ENCODE measurements at places on chromosomes 13 and 19.

- DNase-seq, result no peak
These were observed 289.2 kb downstream of the EFNB2 start for GRCh38 chr13:106246242-106246641.

GRCh38 chr19:42229301-42229854, 9.3 kb downstream of the ZNF526 start:
- no peak for DNase-seq

GRCh38 chr19:35034588-35035382, 4.5 kb downstream of the SCN1B start:
- no peak for DNase-seq

GRCh38 chr13:19179916-19180315, 1.7 kb downstream of the TUBA3C start:
- DNase-seq, result no peak

DNA sequence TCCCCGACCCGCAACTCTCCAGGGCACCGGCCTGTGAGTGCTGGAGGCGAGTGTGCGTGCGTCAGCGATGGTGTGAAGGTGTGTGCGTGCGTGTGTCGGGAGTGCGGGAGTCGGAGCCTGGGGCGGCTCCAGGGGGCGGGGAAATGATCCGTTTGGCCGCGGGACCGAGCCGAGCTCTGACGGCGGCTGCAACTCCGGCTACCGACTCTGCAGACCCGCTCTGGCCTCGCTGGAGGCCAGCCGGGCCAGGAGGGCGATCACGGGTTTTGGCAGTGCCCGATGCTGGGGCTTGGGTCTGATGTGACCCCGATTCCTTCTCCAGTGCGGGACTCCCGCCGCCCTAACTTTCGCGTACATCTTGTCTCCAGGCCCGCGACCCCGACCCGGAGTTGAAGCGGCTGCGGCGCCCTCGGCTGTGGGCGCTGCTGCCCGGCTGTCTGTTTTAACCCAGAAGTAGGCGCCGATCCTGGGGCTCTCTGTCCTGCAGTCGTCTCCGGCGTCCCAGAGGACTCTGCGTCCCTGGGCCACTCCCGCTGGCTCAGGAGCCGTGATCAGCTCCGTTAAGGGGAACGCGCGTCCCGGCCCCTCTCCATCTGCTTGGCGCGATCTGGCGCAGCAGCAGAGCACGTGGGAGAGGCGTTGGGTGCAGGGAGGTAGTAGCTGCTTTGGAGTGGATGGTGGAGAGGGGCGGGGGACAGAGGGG, 1.2 kb downstream of the CHST8 start:
- no peak for DNase-seq

- DNase-seq, result no peak
These were observed 4.4 kb downstream of the DOCK6 start for GRCh38 chr19:11257846-11258380.

DNA sequence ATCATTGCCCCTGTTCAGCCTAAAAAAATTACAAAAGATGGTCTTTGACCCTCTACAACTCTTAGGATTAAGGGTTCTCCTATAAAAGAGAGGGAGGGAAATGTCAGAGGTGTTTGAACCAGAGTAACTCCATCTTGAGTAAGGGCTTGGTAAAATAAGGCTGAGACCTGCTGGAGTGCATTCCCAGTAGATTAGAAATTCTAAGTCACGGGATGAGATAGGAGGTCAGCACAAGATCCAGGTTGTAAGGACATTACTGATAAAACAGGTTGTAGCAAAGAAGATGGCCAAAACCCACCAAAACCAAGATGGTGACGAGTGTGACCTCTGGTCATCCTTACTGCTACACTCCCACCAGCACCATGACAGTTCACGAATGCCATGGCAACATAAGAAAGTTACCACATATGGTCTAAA, 48.7 kb upstream of the ANKRD10 start:
- DNase-seq, result no peak

- no peak for DNase-seq
These were observed at the start of gene DENND1C for GRCh38 chr19:6481541-6482342. Gene DENND1C, minus strand, starts transcription at chr19:6481787. Its CDS starts 92 bp downstream, at chr19:6481695.

GRCh38 chr13:61123538-61124289, 291.9 kb downstream of the PCDH20 start:
- no peak for DNase-seq

- DNase-seq, result no peak
These were observed 9.9 kb downstream of the LTBP4 start for GRCh38 chr19:40611096-40611495.

- DNase-seq, result no peak
These were observed 24.4 kb downstream of the SLC25A15 start for GRCh38 chr13:40813667-40814454.
